ENCODE measurements at places on chromosomes 12 and 14.

GRCh38 chr14:77580477-77580876, 36.0 kb downstream of the SPTLC2 start:
- no peak for DNase-seq

DNA sequence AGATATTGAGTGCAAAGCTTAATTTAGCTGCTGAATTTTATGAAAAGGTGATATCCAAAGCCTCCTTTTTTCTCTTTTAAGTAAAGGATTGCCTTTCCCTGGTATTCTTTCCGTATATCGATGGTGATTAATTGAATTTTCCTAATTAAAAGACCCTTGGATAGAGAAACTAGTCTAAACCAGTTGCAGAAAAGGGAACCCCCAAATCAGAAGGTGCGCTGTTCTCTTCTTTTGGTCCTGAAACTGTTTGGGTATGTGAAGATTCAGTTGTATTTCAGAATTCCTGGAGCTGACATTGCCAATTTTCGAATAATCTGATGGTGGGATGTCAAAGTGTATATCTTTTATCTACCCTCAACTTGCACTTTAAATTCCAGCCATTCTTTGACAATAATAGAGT, 1.9 kb downstream of the GPHN start:
- no peak for DNase-seq

DNA sequence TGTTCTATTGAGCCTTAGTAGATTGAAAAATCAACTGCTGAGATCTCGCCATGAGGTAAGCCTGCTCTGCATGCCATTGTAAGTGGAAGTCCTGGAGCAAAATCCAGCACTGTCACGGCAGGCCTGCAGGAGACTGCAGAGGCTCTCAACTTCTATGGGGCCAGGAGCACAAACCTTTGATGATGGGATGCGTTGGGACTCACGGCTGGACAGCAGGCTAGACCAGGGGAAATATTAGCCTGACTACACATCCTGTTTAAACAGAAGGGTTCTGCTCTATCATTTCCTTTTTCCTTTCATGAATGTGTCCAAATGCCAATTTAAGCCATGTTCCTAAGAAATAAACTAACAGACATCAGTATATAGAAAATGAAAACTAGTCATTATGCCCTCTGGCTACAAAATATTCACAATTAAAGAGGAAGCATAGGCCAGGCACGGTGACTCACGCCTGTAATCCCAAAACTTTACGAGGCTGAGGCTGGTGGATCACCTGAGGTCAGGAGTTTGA, 33.9 kb upstream of the RASSF8 start:
- DNase-seq: no peak

GRCh38 chr14:39555749-39556148, 123.5 kb upstream of the FBXO33 start:
- DNase-seq: no peak

GRCh38 chr14:51636109-51636508, 15.6 kb upstream of the FRMD6 start:
- no peak for DNase-seq
